ENCODE measurements at places on chromosomes 13 and 19. TPM values are rescaled to one million over a fixed set of nuclear protein-coding genes. Genes with fewer than 3 reads are reported as not detected.
A peak's percentile ranks its signal among the peaks of the same experiment; 100 is the strongest.

CPAMD8 gene
- 1.2 TPM for total RNA-seq

- no peaks in the 10 kb centered on the region for H3K4me1 ChIP-seq
- H3K27ac ChIP-seq = no peak overlapping the region
Measured at GRCh38 chr13:47397739-47398138, 500.9 kb upstream of the HTR2A start.

KLK1 gene
- 2.6 TPM for total RNA-seq

- H3K27me3 ChIP-seq = no peaks in the 10 kb centered on the region
- no peak for DNase-seq
- peak overlapping the region; percentile 92 for H3K27ac ChIP-seq
- H3K36me3 ChIP-seq = peaks cover 62% of the 10 kb centered on the region
- peak overlapping the region; percentile 95 for H3K4me3 ChIP-seq
- H3K4me1 ChIP-seq = peaks cover 35% of the 10 kb centered on the region
Measured at GRCh38 chr19:35719402-35720162, 1.8 kb downstream of the KMT2B start.

DNA sequence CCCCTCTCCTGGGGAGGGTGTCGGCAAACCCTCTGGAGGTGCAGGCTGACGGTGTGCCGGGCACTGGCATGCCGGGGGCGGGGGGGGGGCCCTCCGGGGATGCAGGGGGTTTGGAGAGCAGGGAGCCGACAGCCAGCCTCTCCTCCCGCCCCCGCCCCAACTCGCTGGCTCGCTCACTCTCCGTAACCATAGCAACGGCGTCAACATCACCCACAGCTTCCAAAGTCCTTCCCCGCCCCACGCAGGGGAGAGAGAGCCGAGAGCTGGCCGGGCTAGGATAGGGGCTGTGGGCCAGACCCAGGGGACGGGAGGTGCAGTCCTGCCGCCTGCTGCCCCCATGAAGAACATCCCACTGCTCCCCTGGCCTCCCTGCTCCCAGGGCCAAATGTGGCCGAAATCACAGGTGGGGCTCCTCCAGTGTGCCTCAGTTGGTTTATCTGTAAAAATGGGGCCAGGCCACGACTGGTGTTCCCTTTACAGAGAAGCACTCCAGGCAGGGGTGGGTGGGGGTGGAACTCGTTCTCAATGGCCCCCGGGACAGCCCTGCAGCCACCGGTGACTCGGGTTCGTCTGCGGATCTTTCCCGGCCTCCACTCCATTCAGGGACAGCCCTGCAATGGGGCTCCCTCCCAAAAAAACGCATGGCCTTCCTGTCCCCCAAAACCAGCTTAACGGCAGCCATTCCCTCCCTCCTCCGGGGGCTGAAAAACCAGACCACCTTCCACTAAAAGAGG lies 3.2 kb downstream of the KLF16 start:
- peak; percentile 45 for DNase-seq
- H3K27me3 ChIP-seq = no peaks in the 10 kb centered on the region
- peaks cover 45% of the 10 kb centered on the region for H3K4me1 ChIP-seq
- H3K27ac ChIP-seq = no peak overlapping the region

- H3K4me1 ChIP-seq = peaks cover 30% of the 10 kb centered on the region
- no peak overlapping the region for H3K27ac ChIP-seq
- H3K36me3 ChIP-seq = peaks cover 6% of the 10 kb centered on the region
- no peak overlapping the region for H3K4me3 ChIP-seq
- DNase-seq = no peak
Measured at GRCh38 chr19:6276447-6276846, 3.3 kb downstream of the MLLT1 start.

- H3K36me3 ChIP-seq = no peaks in the 10 kb centered on the region
- no peaks in the 10 kb centered on the region for H3K4me1 ChIP-seq
Measured at GRCh38 chr19:30518965-30519606, 146.9 kb downstream of the ZNF536 start.

CCL25 gene
- not detected for total RNA-seq

CLEC17A gene
- total RNA-seq = not detected

DNA sequence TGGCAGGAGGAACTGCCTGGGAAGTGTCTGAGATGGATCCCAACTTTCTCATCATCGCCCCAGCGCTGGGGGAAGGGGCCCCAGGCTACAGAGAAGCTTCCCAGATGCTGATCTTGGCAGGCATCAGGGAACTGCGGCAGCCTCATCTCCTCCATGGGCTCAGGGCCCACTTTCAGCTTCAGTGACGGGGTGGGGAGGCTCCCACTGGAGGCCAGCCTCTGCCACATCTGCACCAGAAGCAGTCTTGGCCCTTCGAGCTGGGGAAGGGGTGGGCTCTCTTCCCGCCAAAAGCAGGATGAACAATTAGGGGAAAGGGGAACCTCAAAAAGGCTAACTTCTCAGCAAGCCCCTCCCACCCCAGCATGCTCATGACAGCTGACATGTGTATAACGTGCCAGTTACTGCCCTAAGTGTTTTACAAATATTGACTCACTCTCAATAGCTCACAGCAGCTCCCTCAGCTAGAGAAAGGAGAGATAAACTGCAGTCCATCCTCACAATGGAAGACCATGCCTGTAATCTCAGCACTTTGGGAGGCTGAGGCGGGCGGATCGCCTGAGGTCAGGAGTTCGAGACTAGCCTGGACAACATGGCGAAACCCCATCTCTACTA lies 7.1 kb upstream of the S1PR2 start:
- H3K4me1 ChIP-seq = peaks cover 29% of the 10 kb centered on the region
- no peaks in the 10 kb centered on the region for H3K36me3 ChIP-seq
- no peak overlapping the region for H3K4me3 ChIP-seq
- no peak for DNase-seq
